ENCODE measurements at places on chromosomes 3 and 15.

GRCh38 chr15:95044745-95045417 is 813.5 kb downstream of the MCTP2 start:
- no peak for DNase-seq

DNA sequence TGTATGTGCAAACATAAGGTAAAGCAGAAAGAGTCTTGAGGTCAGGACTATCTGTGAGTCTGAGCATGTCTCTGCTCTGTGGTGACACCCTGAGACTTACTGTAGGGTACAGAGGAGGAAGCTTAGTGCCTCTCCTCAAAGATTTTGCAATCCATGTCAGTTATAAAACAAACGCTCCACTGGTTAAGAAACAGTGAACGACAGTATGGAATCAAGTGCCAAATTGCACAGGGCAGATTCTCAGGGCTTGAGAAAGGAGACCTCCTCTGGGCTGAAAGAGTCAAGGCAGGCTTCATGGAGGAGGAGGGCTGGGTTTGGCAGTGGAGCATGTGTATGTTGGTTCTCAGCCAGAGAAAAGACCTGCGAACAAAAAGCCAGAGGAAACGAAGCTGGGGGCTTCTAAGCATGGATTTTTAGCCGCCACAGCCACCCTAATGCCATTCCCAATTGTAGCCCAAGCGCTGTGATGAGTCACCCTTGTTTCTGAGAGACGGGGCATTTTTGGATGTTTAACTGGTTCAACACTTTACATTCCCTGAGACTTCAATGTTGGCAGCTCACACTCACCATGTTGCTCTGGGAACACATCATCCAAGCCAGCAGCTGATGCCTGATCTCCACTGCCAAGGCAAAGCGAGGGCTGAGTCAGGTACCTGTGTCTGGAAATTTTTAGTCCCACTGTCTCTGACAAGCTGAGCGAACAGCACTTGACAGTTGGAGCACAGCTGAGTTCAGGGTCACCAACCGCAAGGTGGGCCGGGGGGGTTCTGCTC is 3.4 kb upstream of the DGKG start:
- DNase-seq, result peak; percentile 35

- DNase-seq, result no peak
Measured at GRCh38 chr15:80099241-80099640, 39.8 kb downstream of the ZFAND6 start.

DNA sequence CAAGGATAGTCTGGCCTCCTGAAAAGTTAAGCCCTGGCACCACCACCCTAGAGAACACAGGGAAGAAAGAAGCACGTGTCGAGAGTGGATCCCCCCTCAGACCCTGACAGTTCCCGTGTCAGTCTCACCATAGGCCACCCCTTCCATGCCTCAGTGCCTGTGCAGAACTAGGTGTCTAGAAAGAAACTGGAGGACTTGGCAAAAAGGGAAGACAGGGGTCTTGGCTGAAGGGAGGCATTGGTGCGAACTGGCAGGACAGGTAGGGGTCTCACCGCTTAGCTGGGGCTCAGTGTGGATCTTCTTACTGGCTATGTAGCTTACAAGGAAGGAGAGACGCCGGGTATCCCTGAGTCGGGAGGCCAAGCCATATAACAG is 518 bp downstream of the QARS1 start:
- no peak for DNase-seq

DNA sequence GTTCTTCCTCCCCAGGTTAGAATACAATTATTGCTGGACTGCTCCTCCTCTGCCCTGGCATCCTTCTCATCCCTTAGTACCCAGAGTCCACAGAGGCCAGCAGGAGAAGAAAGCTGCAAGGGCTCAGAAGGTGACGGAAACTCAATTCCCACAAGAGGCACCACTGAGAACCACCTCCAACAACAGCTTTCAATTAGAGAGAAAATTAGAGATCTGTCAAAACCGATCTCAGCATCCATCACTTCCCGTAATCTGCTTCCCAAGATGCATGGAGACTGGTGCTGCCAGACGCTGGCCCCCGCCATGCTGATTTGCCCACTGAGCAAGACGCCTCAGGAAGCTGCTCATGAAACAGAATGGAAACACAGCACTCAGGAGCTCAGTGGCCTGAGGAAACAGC is 135.0 kb upstream of the PRICKLE2 start:
- DNase-seq, result no peak

GRCh38 chr3:11820531-11821041 is 26.1 kb downstream of the TAMM41 start:
- DNase-seq, result peak; percentile 75

DNA sequence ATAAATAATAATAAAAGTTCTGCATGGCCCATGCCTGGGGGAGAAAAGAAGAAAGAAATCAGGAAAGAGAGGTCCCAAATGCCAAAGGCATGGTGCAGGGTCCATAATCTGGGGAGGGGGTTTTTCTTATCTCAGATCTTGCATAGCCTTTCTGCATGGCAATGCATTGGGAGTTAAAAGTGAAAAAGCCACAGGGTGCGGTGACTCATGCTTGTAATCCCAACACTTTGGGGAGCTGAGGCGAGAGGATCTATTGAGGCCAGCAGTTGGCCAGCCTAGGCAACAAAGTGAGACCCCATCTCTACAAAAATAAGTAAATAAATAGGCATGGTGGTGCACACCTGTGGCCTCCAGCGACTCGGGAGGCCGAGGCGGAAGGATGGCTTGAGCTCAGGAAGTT is 76.8 kb upstream of the GATA2 start:
- no peak for DNase-seq

- no peak for DNase-seq
Measured at GRCh38 chr3:15015456-15015855, 49.7 kb downstream of the MRPS25 start.

- peak; percentile 53 for DNase-seq
Measured at GRCh38 chr3:127011270-127011992, 28.5 kb downstream of the PLXNA1 start.
